AG09319 (cell line): ENCODE measurements at places on chromosomes 5 and 9.
A peak's percentile ranks its signal among the peaks of the same experiment; 100 is the strongest.

DNA sequence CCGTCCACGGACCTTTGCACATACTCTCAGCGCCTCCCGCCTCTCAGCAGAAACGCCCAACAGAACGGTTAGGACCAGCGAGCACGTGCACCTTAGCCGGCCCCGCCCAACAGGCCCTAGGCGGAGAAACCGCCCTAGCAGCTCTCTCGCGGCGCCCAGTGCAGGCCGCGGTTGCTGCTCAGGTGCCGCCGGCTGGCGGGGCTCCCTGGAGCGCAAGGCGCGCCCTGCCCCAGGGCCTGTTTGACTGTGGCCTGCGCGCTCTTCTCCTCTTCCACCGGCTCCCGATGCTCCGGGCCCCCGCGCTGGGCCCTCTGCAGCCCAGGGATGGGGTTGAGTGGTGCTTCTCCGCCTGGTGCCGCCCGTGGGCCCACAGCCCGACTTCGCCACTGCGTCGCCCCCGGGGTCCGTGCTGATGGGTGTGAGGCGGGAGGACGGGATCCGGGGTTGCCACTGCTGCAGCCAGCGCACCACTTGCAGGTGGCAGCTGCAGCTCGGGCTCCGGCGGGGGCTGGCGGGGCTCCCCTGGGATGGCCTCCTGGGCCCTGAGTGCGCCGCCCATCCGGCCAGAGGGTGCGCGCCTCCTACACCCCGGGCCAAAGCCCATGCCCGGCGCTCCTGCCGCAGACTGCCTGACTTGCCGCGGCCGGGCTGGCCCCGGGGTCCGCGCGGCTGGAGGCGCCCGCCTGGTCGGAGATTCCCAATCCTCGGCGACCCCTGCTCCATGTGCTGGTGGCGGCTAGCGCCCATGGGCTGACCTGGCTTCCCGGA is 1889.4 kb upstream of the CDH9 start:
- DNase-seq: no peak

DNA sequence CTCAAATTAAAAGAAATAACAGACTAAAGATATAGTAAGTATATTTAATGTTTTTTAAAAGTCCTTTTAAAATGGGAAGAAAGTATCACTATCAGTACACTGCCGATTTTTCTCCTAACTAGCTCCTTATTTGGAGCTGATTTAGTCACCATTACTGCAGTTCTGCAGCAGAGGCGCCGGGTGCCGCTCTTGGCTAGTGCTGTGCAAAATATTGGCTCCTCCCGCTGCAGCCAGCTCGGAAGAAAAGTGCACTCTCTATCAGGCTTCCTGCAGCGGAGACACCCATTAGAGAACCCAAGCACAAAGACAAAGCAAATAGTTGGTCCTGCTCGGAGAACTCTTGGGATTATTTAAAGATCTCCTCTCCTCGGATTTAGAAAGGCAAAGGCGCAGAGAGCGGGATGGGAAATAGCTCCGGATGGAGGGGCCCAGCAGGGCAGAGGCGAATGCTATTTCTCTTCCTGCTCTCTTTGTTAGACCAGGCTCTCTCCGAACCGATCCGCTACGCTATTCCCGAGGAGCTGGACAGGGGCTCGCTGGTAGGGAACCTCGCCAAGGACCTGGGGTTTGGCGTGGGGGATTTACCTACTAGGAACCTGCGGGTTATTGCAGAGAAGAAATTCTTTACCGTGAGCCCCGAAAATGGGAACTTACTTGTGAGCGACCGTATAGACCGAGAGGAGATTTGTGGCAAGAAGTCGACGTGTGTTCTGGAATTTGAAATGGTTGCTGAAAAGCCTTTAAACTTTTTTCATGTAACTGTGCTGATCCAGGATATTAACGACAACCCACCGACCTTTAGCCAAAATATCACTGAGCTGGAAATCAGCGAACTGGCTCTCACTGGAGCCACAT is at the start of gene PCDHGB3:
Gene PCDHGB3 (plus strand): TSS at position 249 of the 855 bp plus-strand sequence. CDS start 153 bp downstream, at position 402.
- DNase-seq: no peak

DNA sequence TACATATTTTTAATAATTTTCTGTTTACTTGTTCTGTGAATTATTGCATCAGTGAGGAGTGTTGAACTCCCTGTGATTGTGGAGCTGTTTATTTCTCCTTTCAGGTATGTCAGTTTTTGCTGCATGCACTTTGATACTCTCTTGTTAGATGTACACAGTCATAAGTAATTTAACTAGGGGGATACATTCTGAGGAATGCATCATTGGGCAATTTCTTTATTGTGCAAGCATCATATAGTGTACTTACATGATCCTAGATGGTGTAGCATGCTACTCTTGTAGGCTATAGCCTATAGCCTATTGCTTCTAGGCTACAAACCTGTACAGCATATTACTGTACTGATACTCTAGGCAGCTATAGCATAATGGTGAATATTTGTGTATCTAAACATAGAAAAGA is 9.5 kb downstream of the DENND4C start:
- DNase-seq: no peak

DNA sequence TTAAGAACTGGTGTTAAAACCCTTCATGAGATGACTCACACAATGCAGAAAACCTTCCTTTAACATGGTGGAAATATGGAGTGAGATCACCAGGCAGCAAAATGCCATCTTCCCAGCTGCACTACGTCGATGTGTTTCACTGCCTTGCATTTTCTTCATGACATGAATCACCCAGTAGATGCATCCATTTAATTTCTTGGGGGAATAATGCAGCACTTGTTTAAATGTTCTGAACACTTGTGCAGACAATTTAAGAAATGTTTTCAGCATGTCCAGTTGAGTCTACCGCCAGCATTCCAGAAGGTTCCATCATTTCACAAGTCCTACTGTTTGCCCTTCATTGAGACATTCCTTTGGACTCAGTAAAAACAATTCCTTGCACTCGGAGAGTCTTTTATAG is 81.6 kb downstream of the ADAMTS16 start:
- no peak for DNase-seq

DNA sequence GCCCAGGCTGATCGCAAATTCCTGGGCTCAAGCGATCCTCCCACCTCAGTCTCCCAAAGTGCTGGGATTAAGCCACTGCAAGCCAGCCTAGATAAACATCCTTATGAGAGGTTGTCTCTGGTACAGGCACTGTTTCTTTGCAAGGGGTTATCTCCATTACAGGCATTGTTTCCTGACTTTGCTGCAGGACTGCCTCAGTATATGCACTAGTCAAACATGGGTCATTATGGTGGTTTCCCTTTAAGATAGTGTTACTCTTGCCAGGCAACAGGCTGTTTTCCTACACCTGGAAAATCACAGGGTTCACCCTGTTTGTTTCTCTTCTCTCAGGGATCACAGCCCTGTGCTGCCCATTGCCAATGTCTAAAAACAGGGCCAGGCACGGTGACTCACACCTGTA is 7.8 kb upstream of the CLTB start:
- no peak for DNase-seq

- peak; percentile 88 for DNase-seq
Measured at GRCh38 chr9:89274838-89275237, 36.2 kb upstream of the CKS2 start.

GRCh38 chr9:17725399-17726010 is 146.6 kb downstream of the SH3GL2 start:
- DNase-seq: no peak

GRCh38 chr5:133235696-133236426 is 184.0 kb downstream of the HSPA4 start:
- no peak for DNase-seq

DNA sequence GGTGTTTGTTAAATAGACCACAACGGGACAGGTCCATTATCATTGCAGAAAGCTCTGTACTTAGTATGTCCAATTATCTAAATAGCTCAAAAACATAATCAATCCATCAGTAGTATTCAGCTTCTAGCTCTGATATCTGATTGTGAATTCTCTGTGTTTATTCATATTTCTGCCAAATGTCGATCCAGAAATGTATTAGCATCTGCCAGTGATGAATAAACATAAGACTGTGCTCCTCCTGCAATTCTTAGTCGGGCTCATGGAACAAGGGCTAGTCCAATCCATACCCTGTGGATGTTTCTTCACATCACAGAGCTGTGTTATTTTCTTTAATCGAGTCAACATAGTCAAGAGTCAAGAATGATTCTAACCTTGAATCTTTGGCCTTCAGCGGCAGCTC is 1612.1 kb upstream of the WWC1 start:
- DNase-seq: no peak

GRCh38 chr5:174185506-174185905 is 140.0 kb downstream of the NSG2 start:
- DNase-seq: no peak

DNA sequence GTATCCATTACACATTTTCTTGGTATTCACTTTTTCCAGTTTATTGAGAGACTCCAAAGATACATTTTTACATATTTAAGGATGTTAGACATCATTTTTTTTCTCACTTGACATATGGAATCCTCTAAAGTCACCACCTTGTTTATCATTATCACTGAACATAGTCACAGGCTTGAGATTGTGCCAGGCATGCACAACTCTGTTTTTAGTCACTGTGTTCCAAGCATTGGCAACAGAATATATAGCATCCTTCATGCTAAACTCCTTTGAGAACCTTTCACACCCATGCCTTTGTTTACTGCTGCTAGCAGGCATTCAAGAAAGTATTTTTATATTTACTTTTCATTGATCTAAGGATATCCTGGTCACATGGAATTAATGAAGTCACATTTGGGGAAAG is 668.6 kb upstream of the ARRDC3 start:
- no peak for DNase-seq

GRCh38 chr5:1934801-1935429 is 52.2 kb upstream of the IRX4 start:
- no peak for DNase-seq

DNA sequence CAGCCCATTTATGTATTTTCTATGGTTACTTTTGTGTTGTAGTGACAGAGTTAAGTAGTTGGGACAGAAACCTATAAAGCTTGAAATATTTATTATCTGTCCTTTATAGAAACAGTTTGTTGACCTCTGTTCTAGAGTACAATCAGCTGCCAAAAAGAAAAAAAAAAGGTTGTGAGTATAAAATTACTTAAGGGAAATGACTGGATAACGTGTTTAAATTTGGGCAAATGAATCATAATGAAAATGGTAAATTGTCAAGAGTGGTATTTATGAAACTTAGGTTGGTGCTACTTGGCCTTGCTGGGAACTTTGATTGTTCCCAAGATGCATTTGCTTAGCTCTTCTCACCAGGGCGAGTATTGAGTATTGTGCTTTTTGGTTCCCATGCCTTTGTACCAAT is 70.2 kb upstream of the IL6ST start:
- DNase-seq: no peak

- no peak for DNase-seq
Measured at GRCh38 chr5:74232276-74232675, 408.3 kb downstream of the ENC1 start.

DNA sequence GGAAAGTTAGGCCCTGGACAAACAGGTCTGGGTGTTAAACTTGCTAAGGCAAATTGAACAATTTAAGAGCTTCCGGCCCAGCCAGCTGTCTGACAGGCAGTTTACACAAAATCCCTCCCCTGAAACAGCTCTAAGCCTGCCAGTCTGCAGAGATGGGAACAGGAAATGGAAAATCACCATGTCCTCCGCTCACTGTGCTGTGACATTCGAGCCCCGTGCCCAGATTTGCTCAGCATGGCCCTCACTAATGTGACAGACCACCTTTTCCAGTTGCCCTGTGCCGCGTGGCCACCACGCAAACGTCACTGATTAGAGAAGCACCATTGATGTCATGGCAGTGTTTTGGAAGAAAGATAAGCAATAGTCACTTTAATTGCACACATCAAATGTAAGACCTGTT is 41.0 kb downstream of the CCNJL start:
- DNase-seq: no peak

DNA sequence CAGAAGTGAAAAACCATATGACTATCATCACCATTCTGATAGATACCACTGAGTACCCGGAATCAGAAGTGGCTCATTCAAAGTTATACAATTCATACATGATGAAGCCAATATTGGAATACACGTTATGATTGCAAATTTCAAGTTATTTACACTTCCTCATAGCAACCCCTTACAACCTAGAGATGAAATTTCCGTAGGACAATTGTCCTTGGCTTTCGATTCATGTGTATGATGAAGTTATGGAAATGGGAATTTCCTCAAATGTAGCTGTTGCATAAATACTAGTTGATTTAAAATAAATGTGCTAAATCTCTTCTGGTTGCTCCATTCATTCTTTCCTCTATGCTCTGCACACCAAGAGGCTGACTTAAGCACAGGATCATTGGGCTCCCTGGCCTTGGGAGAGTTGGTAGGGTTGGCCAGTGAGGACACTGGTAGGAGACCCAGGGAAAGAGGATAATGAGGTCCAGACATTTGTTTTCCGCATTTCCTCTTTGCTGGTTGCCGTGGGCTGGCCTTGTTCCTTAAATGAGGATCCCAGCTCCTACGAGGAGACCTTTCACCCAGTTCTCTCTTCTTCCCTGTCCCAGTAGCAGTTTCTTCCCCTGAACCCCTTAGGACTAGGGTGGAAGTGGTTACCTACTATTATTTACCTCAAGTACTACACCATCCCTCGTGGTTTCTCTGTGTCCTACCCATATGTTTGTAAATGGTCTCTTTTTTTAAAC is 90.3 kb downstream of the ZNF474 start:
- DNase-seq: no peak

- no peak for DNase-seq
Measured at GRCh38 chr5:156825688-156826087, 24.4 kb upstream of the PPP1R2B start.

- no peak for DNase-seq
Measured at GRCh38 chr5:33300209-33300742, 140.5 kb upstream of the TARS1 start.

DNA sequence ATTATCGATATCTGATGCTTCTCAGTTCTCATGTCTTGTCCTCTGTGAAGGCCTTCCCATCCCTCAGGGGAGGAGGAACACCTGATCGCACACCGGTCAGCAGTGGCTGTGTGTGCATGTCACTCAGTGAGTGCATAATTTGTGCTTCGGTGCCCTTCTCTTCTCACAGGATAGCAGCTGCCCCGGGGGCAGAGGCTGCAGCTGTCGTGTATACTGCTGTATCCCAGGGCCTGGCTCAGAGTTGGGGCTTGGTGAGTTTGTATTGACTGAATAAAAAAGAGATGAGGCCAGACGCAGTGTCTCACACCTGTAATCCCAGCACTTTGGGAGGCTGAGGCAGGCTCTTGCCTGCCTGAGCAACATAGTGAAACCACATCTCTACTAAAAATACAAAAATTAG is 49.7 kb upstream of the NCS1 start:
- no peak for DNase-seq

DNA sequence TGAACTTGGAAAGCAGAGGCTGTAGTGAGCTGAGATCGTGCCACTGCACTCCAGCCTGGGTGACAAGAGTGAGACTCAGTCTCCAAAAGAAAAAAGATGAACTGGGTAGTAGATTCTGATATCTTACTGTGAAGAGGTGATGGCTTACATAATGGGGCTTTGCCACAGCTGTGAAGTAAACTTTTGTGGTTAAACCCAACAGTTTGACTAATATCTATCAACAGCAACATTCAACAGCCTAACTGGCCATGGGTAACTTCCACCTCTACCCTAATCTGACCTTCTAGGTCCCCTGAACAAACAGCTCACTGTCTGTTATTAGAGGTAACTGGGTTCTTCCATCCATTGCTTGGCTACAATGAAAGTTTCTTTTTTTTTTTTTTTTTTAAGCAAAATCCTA is 52.1 kb downstream of the TLE1 start:
- no peak for DNase-seq

- no peak for DNase-seq
Measured at GRCh38 chr5:157167214-157167621, 1.2 kb upstream of the GARIN3 start.
